ENCODE measurements at places on chromosomes 3 and 15.

DNA sequence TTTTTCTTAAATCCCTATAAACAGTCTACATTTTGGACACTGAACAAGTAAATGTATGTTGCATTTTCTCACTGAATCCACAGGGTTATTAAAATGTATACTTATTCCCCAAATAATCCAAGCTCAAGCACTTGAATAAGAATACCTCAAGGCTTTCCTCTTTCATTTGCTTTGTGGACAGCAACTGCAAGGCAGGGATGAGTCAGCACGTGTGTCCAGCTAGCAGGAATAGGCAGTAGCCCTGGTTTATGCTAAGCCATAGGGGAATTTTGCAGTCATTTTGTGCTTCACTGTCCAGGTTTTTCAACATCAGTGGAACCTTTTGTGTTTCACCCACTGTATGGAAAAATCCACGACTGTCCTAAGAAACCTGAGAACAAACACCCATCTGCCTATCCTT lies 96.7 kb upstream of the KCNMB2 start:
- peak; percentile 53 for DNase-seq

DNA sequence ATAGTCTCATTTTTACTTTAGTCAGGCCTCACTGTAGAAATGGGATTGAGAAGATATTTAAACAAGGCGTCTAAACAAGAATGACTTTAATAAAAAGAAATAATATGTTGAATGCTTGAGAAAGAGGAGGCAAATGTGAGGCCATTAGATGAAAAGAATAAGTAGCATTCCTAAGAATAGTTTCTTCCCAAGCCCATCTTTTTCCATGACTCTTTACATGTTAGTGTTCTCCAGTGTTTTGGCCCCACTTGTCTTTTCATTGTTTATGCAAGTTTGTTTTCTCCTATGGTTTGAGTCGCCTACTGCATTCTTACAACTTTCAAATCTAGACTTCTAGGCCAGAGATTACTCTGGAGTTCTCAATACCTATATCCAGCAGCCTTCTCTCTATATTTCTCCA lies 39.0 kb downstream of the TSC22D2 start:
- DNase-seq: no peak

DNA sequence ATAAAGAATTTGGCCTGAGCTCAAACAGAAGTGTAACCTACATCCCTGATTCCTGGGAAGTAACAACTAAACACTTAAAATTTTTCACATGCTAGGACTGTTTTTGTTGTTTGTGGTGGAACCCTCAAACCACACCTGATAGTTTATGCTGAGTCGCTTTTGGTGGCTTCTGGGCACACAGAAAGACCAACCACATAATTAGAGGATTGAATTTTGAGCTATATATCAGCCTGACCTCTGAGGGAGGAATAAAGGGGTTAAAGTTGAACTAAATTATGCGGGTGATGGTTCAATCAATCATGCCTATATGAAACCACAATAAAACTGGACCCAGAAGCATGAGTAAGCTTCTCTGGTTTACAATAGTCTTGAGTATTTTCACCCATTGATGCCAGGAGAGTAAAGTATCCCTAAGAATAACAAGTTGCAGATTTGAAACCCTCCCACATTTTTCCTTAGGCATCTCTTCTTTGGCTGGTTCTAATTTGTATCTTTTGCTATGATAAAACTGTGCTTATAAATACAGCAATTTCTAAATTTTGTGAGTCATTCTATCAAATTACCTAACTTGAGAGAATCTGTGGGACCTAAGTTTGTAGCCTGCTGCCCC lies 1304.5 kb upstream of the GBE1 start:
- no peak for DNase-seq

DNA sequence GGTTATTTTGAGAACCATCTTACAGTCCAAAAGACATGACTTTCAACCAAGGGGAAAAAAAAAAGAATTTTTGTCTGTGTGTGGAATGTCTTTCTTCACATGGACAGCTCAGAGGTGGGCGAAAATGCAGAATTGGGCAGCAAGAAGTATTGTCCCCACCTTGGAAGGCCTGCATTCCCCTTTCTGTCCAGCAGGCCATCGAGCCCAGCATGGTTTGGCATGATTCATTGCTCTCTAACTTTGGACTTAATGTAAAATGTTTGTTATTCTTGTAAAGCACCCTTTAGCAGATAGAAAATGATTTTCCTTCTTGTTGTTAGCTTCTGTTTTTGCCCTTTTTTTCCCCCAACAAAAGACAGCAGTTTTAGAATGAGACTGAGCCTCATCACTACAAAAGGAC lies 12.4 kb downstream of the MYO1E start:
- no peak for DNase-seq

- DNase-seq: no peak
Observed at GRCh38 chr15:80367094-80367493, 37.1 kb upstream of the ARNT2 start.

DNA sequence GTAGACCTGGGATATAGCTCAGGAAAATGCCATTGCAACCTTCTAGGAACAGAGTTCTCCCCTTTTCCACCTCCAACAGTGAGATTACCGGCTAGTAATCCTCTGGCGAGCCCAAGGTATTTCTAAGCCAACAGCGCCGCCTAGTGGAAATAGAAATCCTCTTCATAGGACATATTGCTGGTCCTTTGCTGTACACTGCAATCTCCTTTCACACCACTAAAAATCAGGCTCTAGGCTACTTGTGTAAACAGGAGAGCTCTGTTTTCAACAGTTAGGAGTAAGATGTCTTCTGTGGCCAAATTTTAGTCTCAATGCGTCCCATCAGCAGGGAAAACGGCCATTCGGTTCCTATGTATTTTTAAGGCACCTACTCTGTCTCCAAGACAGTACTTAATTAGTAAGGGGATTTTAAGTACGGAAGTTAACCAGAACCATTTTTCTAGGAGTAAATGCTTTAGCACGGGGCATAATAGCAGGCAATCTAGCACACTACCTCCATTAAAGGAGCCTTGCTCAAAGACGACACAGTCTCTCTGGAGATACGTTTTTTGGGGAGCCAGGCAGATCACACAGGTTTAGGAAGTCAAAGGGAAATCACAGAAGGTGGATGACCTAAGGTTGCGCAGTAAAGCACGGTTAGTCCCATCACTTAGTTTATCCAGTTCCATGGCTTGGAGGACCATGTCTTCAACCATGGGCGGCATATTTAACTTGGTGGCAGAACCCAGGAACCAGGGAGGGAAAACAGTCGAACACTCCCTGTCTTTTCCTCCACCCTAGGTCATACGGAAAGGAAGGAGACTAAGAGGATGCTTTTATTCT lies 43.8 kb downstream of the NCEH1 start:
- DNase-seq: peak; percentile 93
